M059J (cell line): ENCODE measurements at places on chromosomes 4 and X.

DNA sequence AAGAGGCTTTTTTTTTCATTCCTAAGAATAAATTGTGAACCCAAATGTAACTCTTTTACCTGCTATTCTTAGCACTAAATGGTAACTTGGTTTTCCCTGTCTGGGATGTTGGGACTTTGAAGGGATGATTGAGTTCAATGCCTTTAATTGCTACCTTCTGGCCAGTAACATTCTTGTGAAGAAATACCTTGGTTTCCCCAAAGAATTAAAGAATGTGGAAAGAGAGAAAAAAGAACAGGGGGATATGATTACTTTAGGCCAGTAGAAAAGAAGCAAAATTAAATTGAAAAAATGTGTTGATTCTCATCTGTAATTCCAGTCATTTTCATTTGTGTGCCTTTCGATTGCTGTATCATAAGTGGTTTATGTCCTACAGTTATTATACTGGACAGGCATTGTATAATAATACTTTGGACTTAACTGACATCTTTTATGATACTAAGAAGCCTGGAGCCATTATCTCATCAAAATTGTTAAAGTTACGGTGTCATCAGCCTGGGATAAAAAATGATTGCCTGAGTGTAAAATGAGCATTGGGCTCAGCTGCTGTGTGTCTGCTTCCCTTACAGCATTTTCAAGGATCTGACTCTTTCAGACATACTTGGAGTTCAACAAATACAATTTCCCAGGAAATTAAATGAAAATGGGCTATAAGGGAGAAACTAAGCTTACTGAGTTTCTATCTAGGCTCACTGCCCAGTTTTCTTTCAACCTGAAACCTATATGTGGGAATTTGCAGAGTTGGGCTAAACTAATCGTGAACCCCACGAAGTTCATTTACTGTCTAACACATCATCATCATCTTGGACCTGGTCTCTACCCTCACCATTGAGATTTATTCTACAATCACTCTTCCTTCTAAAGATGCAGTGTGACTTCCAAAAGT lies 146.3 kb downstream of the SHROOM3 start:
- no peak for DNase-seq

GRCh38 chr4:44017422-44017739 lies 431.2 kb downstream of the KCTD8 start:
- no peak for DNase-seq

- DNase-seq: no peak
Observed at GRCh38 chrX:4450177-4450576, 736.7 kb upstream of the PRKX start.

DNA sequence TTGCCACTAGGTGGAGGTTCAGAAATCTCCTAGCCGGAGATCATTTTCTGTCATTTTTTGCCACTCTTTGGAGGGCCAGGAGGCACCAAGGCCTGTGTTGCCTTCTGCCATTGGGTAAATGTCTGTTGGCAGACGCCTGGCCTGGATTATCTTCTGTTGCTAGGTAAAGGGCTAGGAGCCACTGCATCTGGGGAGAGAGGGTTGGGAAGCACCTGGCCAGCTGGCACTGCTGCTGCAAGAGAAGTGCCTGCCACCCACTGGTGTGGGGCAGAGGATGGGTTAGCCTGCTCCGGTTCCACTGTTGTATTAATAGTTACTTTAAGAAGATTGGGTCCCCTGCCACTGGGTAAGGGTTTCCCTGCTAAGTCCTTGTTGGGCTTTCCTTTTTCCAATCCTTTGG lies 58.1 kb downstream of the AWAT2 start:
- no peak for DNase-seq

GRCh38 chr4:75950213-75950815 lies 9.5 kb upstream of the NAAA start:
- peak; percentile 12 for DNase-seq

DNA sequence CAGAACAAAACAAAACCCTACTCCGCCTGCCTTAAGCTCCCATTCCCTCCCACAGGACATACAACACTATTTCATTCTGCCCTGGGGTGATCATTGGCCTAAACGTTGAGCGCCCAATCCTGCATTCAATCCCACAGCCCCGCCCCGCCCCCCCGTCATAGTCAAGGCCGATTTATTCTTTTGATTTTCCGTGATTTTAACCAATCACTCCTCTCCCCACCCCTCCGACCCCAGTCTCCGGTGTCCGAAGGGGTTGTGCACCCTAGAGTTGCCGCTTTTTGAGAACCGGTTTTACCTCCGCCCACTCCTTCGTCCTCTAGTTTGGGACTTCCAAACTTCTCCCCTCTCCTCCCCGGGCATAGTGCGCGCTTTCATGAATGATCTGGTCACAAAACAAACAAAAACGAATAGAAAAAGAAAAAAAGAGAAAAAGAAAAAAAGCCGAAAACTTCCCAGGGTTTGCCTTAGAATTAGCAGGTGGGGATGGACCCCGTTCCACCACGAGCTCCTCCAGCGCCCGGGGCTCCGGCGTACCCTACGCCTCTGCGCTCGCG lies 446 bp upstream of the UBE2A start:
- DNase-seq: peak; percentile 71

GRCh38 chr4:25358515-25359275 lies 18.4 kb upstream of the ANAPC4 start:
- DNase-seq: no peak

DNA sequence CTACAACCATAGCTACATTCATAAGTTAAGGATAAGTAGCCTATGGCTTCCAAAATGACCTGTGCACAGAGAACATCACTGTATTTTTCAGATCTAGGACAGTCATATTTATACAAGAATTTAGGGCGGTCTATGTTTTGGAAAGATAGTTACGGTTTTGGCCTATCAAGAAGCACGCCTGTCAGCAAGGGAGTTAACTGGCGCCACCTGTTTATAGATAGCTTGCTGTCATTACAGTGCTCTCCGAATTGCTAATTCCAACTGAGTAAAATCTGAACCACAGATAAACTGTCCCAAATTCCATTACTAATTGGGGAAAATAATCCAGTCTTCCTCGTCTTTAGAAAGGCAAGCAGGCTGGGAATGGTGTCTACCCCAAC lies 646 bp downstream of the ABCB7 start:
- peak; percentile 24 for DNase-seq

DNA sequence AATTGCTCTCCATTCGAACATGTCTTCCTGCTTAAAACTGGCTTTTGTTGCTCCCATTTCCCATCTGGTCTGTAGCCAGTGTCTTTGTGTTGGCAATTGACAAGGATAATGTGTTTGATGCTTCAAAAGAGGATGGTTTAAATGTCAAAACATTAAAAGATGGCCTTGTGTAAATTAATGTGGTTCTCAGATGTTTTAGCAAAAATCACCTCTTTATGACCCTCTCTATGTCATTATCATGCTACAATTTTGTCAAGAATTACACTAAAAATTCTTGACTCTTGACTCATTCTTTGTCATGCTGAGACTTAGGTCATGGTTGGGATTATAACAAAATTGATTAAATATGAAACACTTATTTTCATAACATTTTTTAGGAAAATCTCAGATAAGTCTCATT lies 47.4 kb downstream of the TMEM131L start:
- DNase-seq: peak; percentile 61

- DNase-seq: peak; percentile 27
Observed at GRCh38 chr4:4386736-4387392, at the start of gene NSG1. TSS of gene NSG1 (plus strand) at chr4:4387102. CDS start at chr4:4387630, 528 bp downstream.

GRCh38 chrX:18895189-18895951 lies 88.5 kb downstream of the PHKA2 start:
- no peak for DNase-seq

- no peak for DNase-seq
Observed at GRCh38 chr4:18938343-18939099, 917.0 kb upstream of the LCORL start.

DNA sequence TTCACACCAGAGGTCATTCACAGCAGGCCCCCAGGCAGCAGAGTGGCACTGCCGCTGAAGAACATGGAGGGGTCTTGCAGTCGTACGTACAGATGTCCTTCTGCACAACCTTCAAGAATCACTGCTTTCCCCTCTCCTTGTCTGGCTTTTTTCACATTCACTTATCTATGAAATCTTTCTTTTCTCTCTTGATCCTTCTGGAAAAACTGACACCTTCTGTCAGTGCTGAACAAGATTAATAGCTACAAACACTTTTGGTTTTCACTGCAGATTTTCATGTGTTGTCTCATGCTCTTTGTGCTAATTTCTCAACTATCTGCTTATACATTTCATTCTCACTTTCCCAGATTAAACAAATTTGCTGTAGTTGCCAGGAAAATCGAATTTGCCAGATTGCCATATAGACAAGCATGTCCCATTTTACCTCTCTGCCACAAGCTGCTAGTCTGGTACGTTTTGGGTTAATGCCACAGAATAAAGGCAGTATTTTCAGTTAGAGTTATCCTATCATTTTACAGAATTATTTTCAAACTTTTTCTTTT lies 83.1 kb downstream of the RPS3A start:
- DNase-seq: no peak

GRCh38 chrX:131791608-131792355 lies 231.3 kb upstream of the STK26 start:
- no peak for DNase-seq

DNA sequence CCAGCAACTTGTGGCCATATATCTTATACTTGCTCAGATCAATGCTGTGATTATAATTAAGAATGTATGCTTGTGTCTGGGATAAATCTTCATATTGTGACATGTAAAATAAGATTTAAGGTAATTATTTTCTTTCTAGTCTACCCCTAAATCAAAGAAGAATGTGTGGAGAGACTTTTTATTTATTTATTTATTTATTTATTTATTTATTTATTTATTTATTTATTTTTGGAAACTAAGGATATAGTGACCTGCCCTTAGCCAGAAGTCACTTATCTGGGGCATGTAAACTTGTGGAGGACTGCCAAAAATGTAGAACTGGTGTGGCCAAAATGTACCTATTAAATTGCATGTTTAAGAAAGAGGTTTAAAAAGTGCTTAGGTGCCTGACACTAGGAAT lies 144.3 kb downstream of the BEND2 start:
- no peak for DNase-seq

DNA sequence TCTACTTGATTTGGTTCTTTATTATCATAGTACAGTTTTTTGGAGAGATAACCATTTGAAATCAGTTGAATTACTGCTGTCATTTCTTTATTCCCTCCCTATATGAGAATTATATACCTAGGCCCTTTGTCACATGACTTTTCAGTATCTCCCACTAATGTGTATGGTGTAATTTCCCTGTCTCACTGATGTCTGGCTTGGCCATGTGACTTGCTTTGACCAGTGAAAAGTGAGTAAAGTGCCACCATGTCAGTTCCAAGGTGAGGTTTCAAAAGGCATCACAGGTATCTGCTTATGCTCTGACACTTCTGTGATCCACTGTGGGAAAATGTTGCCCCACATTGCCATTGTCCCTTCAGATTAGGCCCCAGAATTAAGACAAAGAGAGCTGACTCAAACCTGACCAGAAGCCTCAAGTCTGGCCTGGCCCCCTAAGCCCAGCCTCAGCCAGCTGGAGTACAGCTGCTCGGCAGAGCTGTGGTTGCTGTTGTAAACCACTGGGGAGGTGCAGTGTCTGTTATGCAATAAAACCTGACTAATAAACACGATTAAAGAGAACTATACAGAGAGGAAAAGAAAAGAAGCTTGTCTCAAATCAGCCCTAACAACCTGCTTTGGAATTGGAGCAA lies 27.5 kb downstream of the SETD7 start:
- peak; percentile 57 for DNase-seq

- no peak for DNase-seq
Observed at GRCh38 chr4:136343340-136343739, 1189.0 kb downstream of the PCDH18 start.

DNA sequence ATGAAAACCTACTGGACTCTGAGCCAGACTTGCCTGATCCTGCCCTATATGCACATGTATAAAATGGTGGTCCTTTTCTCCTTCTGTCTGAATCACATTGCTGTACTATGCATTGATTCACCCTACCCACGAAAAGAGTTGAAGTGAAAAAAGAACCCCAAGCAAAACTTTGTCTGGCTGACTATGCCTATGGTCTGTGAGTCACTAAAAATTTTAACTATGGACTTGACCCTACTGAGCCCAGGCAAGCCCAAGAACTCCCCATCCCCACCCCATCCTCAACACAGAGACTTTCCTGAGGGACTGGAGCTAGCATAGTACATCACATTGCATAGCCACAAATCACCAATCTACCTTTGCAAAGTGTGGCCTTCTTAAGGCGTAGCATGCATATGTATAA lies 116.6 kb upstream of the TENM3 start:
- peak; percentile 65 for DNase-seq

- DNase-seq: no peak
Observed at GRCh38 chrX:39202641-39203040, 401.4 kb downstream of the MID1IP1 start.

DNA sequence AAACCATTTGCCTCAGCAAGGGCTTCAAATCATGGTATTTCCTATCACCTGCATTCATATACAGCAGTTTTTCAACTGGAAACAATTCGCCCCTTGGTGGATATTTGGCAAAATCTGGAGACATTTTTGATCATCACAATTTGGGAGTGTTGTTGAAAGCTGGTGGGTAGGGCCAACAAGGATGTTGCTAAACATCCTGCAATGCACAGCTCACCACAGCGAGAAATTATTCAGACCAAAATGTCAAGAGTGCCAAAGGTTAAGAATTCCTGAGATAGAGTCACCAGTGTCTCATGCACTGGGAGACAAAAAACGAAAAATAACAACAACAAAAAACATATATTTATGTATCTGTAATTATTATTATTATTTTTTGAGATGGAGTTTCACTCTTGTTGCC lies 435.2 kb upstream of the CTSO start:
- DNase-seq: peak; percentile 72

- no peak for DNase-seq
Observed at GRCh38 chr4:184823014-184823413, 2.8 kb downstream of the ACSL1 start.

- DNase-seq: peak; percentile 33
Observed at GRCh38 chrX:49184294-49185281, 1.6 kb downstream of the PRICKLE3 start.

- no peak for DNase-seq
Observed at GRCh38 chr4:91222014-91222413, 1081.8 kb upstream of the GRID2 start.

GRCh38 chr4:107902715-107903114 lies 28.6 kb upstream of the CYP2U1 start:
- no peak for DNase-seq

- DNase-seq: peak; percentile 94
Observed at GRCh38 chr4:152310257-152310656, 225.6 kb downstream of the FBXW7 start.

GRCh38 chr4:152164561-152164960 lies 371.3 kb downstream of the FBXW7 start:
- no peak for DNase-seq

DNA sequence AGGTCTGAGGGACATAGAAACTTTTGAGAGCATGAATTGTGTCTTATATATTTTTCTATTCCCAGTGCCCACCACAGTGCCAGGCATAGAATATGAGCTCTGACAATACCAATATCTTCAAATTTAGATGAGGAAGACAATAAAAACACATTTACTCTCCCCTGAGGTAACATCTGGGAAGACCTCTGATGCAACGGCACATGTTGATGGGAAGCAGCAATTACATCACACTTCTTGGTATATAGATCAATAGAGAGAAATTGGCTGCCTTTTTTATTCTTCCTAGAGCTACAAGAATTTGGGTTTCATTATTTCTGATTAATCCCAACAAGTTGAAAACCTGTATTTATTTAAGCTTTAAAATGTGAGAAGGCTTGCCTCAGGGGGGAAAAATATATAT lies 67.4 kb upstream of the SMAD1 start:
- no peak for DNase-seq
